ENCODE measurements at places on chromosomes 5 and 9.

DNA sequence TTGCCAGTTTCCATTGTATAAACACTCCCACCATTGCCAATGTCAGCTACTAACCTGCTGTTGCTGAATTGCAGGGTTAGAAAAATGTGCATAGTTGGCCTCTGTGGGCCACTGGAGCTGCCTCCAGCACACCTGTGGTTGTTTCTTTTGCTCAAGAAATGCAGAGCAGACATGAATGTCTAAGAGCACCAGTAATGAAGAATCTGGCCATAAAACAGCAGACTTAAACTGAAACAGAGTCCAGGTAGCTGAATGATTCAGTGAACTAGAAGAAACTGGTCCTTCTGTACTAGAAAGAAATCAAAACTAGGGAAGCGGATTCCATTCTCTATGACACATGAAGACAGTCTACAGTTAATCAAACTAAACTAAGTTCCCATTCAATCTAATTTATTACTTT lies 48.2 kb downstream of the NUDT12 start:
- DNase-seq = no peak

- DNase-seq = no peak
Measured at GRCh38 chr9:92173318-92173717, 58.1 kb upstream of the SPTLC1 start.

DNA sequence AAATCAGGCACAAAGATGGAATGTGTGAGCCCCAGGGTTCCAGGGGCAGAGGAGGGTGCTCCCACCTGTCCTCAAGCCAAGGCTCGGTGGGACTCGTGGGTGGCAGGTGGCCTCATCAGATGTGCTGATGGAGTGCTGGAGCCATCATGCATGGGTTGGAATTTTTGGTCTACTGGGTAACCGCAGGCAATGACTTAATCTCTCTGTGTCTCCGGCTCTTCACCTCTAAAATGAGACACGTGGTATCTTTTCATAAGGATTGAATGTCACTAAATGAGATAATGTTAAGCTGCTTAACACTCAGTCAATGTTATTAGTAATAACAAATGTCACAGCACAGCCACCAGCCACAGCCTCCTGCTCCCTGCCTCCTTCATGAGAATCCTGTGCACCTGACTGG lies 245.5 kb downstream of the HSPA4 start:
- no peak for DNase-seq

DNA sequence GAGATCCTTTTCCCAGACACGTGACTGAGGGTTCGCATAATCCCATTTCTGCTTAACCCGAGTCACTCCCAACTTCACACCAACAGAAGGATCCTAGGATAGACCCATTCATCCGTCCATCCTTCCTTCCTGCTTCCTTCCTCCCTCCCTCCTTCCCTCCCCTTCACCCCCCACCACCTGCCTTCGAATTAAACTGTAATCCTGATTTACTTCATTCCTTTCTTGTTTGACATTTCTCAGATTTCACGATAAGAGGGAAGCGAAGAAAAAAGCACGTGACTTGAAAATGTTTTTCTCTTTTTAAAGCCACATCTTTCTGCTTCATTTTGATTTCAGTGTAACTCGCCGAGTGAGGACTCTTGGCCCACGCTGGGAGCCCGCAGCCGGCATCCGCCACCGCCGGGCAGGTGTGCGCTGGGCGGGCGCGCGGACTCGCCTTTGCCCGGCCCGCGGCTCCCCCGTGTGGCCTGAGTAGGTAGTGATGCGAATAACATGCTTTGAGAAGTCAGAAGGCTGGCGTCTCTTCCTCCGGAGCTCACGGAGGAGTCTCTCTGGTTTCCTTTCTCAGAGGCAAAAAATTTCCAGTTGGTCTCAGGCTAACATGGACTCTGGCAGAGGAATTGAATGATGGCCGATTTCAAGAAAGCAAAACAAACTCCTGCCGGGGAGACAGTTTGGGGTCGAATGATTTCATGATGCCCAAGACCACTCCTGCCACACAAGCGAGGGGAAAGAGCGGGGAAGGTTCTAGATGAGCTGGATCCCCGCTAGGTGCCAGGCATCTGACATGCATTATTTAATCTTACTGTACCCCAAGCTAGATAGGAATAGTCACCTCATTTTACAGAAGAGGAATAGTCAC lies 117.7 kb downstream of the SLC12A2 start:
- peak; percentile 85 for DNase-seq

DNA sequence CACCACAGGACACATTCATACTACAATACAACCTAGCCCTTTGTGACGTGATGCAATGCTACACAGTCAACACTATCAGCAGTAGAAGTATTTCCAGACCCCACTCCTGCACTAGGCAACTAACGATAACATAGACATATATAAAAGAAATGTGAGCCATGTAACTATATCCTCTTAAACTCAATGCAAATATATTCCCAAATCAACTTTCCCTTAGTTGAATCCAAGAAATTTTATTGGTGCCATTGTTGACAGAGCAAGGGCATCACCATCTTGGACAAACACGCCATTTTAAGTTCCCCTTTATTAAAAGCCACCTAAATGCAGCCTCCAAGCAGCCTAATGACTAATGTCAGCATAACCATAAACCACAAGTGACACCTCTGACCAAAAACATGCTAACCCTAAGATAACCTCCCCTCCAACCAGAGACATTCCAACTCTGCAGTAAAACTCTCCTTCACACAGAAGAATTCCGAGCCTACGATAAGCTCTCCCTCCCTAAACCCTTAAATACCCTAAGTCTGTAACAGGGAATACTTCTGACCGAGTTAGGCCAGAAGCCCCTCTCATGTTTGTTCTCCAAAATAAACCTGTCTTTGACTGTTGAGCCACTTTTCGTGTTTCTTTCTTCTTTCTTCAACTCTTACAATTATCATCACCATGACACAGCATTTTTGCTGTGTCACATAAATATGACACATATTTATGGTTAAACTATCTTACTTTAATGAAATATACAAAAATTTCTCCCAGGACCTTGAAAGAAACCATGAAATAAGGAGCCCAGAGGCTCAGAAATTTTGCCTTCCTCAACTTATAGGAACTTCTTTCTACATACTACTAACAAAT lies 1497.8 kb downstream of the EFNA5 start:
- no peak for DNase-seq

DNA sequence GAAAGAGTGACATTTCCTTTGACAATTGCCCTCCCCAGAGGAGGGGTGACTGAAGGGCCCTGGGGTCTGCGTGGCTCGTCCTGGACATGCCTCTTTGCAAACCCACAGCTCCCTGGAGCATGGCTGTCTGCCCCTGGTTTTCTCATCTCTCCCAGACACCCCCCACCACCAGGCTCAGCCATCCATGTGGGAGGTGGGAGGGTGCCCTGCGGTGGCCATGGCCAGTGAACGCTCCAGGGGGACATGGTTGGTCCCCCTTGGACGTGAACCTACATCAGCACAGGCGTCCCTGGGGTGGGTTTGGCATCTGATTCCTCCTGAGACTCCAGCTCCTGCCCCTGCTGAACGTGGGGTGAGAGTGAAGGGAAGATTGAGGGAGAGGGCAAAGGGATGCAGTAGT lies 67.7 kb upstream of the LMX1B start:
- no peak for DNase-seq

DNA sequence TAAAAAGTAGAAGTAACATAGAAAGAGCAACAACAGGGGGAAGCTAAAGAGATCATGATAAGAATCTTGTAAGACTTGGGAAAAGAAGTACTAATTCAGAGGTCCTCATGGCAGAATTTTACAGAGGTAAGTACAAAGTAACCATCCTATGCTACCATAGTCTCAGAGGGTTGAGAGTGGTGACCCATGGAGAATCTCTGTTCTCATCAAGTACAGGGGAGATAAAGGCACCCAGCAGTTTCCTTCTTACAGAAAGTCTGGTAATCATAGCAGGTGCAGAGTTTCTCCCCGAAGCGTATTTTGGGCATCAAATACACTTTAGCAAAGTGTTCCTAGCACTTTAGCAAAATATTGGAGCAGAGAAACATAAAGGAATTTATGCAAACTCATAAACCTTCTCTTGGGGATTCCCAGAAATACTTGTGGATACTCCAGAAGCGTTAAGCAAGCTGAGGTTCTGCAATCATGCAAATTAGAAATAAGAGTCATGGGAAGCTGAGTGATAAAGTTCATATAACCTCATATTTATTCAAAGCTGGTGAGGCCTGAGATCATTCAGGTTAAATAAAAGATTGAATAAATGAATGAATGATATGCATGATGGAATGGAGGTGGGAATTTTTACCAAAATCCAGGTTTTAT lies 101.0 kb upstream of the SMC2 start:
- no peak for DNase-seq
